ENCODE measurements at places on chromosomes 2 and 18.

- DNase-seq, result no peak
These were observed 260.6 kb downstream of the PAX3 start for GRCh38 chr2:222038067-222038802.

DNA sequence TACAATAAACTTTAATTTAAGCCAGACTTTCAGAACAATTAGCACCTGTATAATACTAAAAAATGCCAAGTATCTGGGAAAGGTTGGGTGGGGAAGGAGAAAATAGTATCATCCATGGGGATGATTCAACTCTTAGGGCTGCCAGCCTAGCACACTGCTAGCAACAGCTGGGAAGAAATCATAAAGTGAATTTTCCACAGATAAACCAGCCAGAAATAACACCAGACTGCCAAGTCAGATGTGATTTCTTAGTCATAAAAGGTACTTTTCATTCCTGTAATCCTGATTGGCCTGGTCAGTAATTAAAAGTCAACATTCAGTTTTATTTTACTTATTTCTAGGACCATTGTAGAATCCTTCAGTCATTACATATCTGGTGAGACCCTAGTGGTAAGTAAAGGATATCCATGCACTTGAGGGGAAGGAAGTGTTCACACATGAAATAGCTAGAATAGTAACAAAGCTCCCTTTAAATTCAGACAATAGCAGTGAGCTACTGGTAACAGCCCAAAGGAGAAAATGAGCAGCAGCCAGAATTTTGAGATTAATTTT, 59.4 kb downstream of the LIMS1 start:
- no peak for DNase-seq

DNA sequence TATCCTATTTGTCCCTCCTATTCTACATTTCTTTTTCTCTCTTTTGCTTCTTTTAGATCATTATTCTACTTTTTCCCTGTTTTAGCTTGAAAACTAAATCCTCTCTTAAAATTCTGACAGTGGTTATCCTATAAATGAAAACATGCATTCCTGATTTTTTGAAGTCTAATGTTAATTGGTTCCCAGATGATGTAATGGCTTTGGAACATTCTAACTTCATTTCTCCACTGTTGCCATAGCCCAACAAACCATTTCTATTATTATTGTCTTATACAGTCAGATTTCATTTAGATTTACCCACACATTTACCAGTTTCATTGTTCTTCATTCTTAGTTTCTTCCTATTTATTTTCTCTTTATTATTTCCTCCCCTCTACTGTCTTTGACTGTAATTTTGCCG, 36.5 kb downstream of the SIGLEC15 start:
- DNase-seq, result no peak

DNA sequence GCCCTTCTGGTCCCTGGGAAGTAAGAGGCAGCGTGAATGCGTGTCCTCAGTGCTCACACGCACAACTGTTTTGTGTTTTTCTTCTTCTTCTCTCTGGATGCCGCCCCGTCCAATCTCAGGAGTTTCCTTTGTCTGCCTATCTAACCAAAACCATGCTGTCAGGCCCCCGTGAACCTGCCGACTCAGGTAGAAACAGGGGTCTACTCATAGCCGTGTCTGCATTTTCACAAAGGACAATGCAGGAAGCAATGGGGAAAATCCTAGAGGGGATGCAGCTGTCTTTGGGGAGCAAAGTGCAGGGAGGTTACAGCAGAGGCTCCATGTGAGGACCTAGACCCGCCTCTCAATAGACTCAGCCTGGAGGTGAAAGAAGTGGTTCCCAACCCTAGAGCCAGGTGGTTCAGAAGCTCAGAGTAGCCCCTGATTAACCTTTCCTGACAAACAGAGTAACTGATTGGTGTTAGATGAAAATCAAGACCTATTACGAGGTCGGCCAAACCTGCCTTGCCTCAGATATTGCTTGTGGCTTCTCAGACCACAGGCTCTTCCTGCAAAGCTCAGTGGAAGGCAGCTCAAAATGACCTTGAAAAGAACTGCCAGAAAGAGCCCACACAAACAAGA, 49.3 kb downstream of the CD226 start:
- DNase-seq, result peak; percentile 32

GRCh38 chr2:157559061-157559460, 69.6 kb downstream of the ACVR1C start:
- no peak for DNase-seq

- no peak for DNase-seq
These were observed 73.6 kb downstream of the COPS8 start for GRCh38 chr2:237159006-237159911.

GRCh38 chr2:9781252-9781651, 62.0 kb upstream of the TAF1B start:
- no peak for DNase-seq

DNA sequence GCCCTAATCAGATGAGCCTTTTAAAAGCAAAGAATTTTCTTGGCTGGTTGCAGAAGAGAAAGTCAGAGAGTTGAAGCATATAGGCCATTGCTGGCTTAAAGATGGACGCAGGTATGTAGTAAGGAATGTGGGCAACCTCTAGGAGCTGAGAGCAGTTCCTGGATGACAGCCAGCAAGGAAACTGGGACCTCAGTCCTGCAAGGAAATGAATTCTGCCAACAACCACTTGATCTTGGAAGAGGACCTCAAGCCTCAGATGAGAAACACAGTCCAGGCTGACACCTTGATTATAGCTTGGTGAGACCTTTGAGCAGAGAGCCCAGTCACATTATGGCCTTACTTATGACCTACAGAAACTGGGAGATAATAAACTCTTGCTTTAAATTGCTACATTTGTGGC, 15.7 kb downstream of the PHOSPHO2 start:
- DNase-seq, result no peak

- DNase-seq, result no peak
These were observed 84.0 kb downstream of the SH3RF3 start for GRCh38 chr2:109212836-109213563.

DNA sequence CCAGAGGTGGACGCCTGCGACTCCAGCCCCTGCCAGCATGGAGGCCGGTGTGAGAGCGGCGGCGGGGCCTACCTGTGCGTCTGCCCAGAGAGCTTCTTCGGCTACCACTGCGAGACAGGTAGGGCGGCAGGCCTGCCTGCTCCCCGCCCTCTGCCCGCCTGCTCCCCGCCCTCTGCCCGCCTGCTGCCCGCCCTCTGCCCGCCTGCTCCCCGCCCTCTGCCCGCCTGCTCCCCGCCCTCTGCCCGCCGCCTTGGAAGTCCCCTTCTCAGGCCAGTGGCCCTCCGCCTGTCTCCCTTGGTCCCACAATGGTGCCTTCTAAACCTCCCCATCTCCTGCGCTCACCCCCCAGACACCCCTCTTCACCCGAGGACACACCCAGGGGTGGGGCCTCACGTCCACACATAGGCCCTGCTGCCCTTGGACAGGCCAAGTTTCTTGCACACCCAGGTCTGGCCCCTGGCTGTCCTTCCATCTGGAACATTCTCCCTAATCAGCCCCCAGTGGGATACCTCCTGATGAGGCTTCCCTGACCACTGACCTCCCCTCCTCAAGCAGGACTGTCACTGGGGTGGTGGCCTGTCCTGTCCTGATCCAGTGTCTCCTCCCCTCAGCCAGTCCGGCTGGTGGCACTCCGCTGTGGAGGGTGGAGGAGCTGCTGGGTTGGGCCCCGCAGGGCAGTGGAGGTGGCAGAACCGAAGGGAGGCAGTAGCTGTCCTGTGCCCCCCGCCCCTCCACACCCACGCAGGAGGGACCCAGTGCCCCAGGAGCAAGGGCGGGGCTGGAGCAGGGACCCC, 37.9 kb downstream of the MTERF4 start:
- DNase-seq, result peak; percentile 67

- no peak for DNase-seq
These were observed 228.9 kb downstream of the NEDD4L start for GRCh38 chr18:58272779-58273435.

DNA sequence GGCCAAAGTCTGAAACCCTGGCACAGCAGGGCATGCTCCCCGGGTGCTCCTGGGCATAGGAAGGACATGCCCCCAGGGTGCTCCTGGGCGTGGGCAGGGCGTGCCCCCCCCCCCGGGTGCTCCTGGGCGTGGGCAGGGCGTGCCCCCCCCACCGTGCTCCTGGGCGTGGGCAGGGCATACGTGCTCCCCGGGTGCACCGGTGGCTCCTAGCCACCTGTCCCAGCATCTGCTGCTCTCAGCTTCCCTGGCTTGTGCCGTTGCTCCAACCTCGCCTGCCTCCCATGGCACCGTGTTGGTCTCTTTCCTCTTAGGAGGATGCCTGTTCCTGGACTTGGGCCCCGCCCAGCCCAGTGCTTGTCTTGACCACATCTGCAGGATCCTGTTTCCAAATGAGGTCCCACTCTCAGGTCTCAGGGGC, 95.6 kb upstream of the CTDP1 start:
- DNase-seq, result no peak

- no peak for DNase-seq
These were observed 241.0 kb upstream of the RBBP8 start for GRCh38 chr18:22691946-22692710.

DNA sequence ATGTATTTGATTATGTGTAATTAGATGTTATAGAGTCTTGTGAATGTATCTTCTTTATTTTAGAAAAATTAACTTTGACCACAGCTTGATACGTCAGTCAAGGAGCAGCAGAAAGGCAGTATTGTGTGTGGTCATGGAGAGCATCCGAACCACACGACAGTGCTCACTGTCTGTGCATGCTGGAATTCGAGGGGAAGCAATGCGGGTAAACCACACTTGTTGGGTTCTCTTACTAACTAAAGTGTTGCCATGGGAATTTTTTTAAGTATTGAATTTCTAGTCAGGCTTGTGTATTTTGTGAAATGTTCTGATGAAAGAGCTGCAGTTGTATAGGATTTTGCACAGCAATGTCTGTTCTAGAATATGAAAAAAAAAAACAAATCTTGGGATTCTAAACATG, 4.8 kb downstream of the PJVK start:
- DNase-seq, result no peak

DNA sequence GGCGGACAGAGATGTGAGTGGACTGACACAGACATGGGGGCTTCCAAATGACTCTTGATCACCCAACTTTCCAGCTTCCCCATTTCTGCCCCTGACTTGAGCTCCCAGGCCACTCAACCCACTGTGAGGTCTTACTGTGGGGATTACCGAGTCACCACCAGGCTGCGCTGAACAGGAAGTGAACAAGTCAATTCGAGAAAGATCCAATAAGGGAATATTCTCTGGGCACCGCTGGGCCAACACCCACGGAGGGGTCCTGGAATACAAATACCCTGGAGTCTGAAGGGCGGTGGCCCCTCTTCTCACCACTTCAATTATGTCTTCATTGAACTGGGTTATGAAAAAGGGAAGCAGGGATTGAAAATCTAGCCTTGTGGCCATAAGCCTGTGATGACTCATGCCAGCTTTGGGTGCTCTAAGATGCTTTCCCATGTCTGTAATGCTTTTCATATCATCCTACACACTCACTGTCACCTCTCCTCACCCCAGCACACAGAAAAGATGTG, 37.7 kb downstream of the BCL11A start:
- DNase-seq, result peak; percentile 16

DNA sequence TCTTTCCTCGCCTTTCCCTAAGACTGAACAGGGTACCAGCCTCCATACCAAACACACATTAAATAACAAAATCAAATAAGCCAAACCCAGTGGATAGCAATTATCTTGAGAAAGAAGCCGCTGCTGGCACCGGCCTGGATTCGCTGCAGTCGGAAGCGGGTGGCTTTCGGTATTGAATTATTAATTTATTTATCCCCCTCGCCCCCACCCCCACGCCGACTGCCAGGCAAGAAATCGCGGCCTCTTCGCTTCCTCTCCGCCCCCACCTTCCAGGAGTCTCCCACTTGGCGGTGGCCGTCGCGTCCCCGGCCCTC, 370 bp upstream of the ZNF804A start:
- DNase-seq, result no peak

DNA sequence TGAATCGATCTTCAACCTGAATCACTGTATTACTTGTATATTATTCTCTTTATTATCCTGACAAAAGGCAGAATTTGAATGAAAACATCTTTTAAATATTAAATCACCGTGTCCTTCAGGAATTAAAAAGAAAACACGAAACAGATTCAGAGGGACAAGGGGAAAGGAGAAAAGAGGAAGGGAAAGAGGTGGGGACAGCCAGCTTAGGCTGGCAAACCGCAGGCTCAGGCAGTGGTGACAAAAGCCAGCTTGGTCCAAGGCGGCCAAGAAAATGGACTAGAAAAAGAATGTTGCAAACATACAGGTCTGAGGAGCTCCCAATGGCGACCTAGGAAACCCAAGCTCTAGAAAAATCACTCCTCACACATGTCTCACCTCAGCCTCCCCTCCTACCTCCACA, 6.8 kb downstream of the B4GALT6 start:
- DNase-seq, result no peak

DNA sequence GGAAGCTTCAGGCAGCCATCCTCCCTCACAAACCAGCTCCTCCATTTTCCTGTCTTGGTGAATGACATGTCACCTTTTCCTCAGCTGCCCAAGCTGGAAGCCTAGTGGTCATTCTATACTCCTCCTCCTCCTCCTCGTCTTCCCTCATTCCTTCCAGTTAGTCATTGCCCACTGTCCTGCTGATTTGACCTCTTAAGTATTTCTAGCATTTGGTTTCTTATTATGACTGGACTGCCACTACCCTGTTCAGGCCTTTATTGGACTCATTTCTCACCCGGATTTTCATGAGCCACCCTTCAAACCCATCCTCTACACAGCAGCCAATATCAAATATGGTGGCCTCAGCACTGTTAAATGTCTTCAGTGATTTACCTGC, 21.9 kb upstream of the MGAT5 start:
- DNase-seq, result no peak

DNA sequence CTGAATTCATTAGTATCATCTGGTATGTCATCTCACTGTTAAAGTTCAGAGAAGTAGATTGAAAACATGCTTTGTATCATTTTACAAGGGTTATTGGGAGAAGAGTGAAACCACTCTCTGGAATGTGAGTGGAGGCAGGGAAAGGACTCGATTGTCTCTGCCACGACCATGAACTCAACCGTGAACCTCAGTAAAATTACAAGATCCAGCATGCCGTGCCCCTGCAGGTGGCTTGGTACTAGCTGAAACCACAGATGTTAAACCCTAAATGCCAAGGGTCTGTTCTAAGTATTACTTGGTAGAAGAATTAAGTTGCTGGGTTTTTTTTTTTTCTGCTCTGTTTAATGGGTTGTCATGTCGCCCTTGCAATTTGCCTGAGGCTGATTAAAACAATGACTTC, 197.2 kb downstream of the MYO3B start:
- DNase-seq, result no peak

- no peak for DNase-seq
These were observed 476.5 kb upstream of the TRIB2 start for GRCh38 chr2:12240206-12240605.

DNA sequence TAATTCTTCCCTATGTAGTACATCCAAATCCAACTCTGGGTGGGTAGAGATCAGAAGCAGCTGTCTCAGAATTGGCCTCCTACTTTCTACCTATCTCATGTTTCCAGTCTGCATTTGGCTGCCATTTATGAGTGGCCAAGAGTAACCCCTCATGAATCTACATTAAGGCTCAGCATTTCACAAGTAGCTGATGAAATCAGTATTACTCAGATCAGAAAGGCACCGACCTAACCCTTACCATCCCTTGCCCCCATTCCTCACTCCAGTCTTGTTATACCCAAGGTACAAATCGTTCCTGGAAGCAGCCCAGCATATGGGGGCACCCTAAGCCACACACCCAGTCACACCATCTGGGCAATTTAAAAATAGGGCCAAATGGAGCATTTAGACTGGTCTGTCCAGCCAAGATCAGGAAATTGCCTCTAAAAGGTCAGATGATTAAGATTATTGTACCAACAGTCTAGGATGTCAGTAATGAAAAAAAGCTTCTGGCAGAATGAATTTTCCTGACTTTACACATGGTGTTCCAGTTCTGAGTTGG, 37.1 kb downstream of the CD28 start:
- DNase-seq, result no peak

- no peak for DNase-seq
These were observed 21.0 kb upstream of the C2orf80 start for GRCh38 chr2:208210688-208211451.

All from CD4-positive, alpha-beta T cell treated with Interleukin-12 subunit alpha and Interleukin-12 subunit beta, for 1 hour (primary cell).